Activated T-cell treated with anti-CD3 and anti-CD28 coated beads, Interleukin-2, amount 50 U/mL, for 72 hours (primary cell): ENCODE measurements at places on chromosomes 7 and 10. TPM values are rescaled to one million over a fixed set of nuclear protein-coding genes. Genes with fewer than 3 reads are reported as not detected.

GIMAP8 gene
- total RNA-seq, result 13.1 TPM

CALML3 gene
- total RNA-seq, result not detected

FZD8 gene
- total RNA-seq, result 0.50 TPM

CTAGE6 gene
- total RNA-seq, result 0.79 TPM

AKR1D1 gene
- total RNA-seq, result not detected

EPO gene
- total RNA-seq, result not detected

DNA sequence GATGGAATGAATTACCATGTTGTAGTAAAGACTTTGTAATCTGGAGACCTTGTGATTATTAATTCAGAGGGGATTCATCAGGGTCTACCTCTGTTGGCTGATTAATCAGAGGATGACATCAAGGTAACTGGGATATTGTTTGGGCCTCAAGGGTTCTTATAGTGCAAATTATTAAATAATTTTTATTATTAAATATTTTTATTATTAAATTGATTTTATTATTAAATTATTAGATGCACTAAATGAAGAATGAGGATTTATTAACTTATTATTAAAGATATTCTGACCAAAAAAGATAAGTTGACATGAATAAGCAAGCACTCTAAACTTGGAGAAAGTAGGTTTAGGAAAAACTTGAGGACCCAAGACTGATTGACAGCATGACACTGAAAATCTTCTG is 661.7 kb downstream of the NRG3 start:
- no peak overlapping the region for H3K4me3 ChIP-seq
- H3K27ac ChIP-seq, result no peak overlapping the region
- DNase-seq, result no peak
- no peaks in the 10 kb centered on the region for H3K36me3 ChIP-seq
- no peaks in the 10 kb centered on the region for H3K4me1 ChIP-seq

GRCh38 chr10:70477661-70478162 is 855 bp upstream of the PALD1 start:
- peaks cover 32% of the 10 kb centered on the region for H3K27me3 ChIP-seq
- DNase-seq, result peak; percentile 76
- H3K36me3 ChIP-seq, result no peaks in the 10 kb centered on the region
- H3K4me1 ChIP-seq, result peaks cover 52% of the 10 kb centered on the region

- peaks cover 16% of the 10 kb centered on the region for H3K27me3 ChIP-seq
- no peak for DNase-seq
- H3K36me3 ChIP-seq, result no peaks in the 10 kb centered on the region
- no peak overlapping the region for H3K27ac ChIP-seq
- peaks cover 18% of the 10 kb centered on the region for H3K4me1 ChIP-seq
These were observed 117.4 kb downstream of the VIPR2 start for GRCh38 chr7:159027056-159027788.

DNA sequence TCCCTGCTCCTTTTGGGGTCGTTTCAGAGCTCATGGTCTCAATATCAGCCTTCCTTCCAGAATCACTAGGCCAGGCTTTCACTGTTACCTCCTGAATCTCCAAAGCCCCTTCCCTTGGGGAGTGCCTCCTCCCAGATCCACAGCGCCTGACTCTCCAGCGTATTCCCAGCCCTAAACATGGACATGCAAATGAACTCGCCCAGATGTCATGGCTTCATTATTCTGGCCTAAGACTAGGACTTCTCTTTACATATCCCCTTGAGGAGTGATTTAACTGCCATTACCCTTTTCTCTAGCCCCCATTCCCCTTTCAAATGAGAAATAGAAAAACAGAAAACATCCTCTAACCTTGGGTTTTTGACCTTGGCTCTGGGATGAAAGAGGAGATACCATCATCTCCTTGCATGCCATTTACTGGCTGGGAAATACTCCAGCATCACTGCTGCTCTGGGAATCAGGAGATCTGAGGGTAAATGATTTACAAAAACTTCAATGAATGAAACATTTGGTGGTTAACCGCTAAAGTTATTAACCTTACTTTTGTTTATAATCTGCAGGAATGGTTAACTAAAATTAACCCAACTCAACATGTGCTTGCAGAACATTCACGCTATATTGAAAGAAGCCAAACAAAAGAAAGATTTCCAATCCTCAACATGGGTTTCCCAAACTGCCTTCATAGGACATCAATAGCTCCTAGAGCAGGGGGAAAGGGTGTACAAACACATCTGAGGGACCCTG is 37.0 kb downstream of the FAM171A1 start:
- no peak for DNase-seq
- no peaks in the 10 kb centered on the region for H3K27me3 ChIP-seq
- H3K36me3 ChIP-seq, result no peaks in the 10 kb centered on the region
- H3K4me1 ChIP-seq, result no peaks in the 10 kb centered on the region

DNA sequence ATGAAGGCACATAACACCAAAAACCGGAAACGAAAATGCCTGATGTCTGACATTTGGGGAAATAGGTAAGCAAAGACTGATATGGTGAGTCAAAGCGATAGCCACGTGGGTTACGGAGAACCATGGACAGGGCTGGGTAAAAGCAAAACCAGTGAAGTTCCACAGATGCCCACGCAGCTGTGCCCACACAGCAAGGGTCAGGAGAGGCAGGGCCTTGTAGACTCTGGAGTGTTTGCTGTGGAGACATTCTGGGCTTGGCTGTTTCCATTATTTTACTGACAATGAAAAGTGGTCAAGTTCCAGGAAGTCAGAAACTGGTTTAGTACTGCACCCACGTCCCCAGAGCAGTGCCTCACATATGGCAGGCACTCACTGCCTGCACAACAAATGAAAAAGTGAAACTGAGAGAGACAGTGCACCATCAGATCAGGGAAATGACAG is 148.7 kb downstream of the ZMYND11 start:
- peaks cover 16% of the 10 kb centered on the region for H3K4me1 ChIP-seq
- H3K27me3 ChIP-seq, result no peaks in the 10 kb centered on the region
- H3K27ac ChIP-seq, result peak overlapping the region; percentile 30
- H3K36me3 ChIP-seq, result peaks cover 4% of the 10 kb centered on the region
- peak; percentile 67 for DNase-seq

DNA sequence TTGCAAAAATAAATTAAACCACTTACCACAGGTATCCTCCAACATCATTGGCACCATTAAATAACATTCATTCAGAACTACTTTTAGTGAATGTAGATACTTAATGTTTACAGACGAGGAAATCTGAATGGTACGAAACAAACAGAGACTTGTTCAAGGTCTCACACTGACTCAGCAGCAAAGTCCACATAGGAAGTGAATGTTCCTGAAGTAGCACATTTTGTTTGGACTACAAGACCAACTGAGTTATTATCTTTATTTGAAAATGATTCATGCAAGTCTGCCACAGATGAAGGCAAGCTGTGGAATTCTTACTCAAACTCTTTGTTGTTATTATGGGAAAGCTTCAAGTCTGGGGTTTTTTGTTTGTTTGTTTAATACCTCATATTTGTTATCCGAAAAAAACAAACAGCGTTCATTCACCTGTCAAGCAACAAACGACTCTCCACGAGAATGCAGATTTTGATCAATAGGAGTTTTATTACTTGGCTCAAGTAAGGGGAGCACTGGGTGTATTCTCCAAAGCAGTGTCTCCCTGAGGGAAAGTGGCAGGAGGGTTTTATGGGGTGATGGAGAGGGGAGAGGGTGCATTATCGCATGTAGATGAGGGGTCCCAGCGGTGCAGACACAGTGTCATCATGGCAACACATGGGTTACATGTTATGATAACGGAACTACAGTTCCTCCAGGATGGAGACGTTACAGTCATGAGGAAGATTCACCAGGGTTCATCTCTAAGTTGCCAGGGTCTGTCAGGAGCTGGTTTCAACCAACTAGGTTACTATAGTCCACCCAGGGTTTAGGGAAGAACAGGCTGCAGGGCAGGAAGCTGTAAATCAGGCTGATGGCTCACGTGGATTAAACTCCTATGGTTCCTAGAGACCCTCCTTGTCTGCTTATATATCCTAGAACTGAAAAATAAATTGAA is 147.7 kb upstream of the AKR1E2 start:
- peaks cover 4% of the 10 kb centered on the region for H3K4me1 ChIP-seq
- no peak for DNase-seq
- no peak overlapping the region for H3K4me3 ChIP-seq

DNA sequence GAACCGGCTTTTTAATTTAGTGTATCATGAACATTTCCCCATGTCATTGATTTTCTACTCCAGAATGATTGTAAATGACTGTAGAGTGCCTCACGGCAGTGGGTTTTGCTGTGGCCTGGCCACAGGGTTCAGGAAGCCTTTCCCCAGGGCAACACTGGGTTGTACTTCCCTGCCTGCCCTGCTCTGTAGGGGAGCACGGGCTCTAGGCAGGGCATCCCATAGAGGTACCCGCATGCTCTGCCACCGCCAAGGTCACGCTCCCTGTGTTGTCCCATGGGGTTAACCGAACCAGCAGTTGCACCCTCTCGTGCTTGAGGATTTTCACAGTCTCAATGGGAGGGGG is 63.8 kb downstream of the BPGM start:
- H3K4me3 ChIP-seq, result peak overlapping the region; percentile 86
- peak; percentile 21 for DNase-seq
- H3K36me3 ChIP-seq, result no peaks in the 10 kb centered on the region
- no peaks in the 10 kb centered on the region for H3K27me3 ChIP-seq

DNA sequence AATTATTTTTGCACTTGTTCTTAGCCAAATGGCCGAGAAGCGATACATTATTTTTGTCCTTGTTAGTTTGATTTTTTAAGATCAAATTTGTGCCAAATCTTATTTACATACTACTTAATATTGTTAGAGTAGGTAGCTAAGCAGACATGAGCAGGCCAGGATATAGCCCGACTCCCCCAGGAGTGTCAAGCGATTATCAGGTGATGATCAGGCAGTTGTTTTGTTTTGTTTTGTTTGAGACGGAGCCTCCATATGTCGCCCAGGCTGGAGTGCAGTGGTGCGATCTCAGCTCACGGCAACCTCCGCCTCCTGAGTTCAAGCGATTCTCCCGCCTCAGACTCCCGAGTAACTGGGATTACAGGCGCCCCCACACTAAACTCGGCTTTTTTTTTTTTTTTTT is 71.1 kb downstream of the LYZL2 start:
- H3K36me3 ChIP-seq, result no peaks in the 10 kb centered on the region
- H3K4me1 ChIP-seq, result peaks cover 10% of the 10 kb centered on the region
- no peak for DNase-seq
- no peak overlapping the region for H3K27ac ChIP-seq
- H3K4me3 ChIP-seq, result no peak overlapping the region

DNA sequence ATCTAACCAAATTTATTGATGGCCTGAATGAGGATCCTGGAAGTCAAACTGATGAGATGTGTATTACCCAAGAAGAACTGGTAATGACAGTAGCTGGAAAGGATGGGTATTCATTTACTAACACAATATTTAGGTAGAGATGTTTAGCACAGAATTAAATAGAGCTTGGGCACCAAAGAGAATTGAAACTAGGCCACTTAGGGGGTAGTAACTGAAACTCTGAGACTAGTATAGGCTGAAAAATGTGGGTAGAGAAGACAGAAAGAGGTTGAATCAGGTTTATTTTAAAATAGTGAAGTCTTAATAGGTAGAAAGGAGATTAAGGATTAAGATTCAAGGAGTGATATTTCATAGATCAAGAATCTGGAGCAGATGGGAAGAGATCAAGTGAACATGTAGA is 155.8 kb downstream of the MLLT10 start:
- no peak for DNase-seq
- H3K4me1 ChIP-seq, result peaks cover 23% of the 10 kb centered on the region
- peaks cover 3% of the 10 kb centered on the region for H3K36me3 ChIP-seq
- H3K27ac ChIP-seq, result peak overlapping the region; percentile 1
- no peak overlapping the region for H3K4me3 ChIP-seq

DNA sequence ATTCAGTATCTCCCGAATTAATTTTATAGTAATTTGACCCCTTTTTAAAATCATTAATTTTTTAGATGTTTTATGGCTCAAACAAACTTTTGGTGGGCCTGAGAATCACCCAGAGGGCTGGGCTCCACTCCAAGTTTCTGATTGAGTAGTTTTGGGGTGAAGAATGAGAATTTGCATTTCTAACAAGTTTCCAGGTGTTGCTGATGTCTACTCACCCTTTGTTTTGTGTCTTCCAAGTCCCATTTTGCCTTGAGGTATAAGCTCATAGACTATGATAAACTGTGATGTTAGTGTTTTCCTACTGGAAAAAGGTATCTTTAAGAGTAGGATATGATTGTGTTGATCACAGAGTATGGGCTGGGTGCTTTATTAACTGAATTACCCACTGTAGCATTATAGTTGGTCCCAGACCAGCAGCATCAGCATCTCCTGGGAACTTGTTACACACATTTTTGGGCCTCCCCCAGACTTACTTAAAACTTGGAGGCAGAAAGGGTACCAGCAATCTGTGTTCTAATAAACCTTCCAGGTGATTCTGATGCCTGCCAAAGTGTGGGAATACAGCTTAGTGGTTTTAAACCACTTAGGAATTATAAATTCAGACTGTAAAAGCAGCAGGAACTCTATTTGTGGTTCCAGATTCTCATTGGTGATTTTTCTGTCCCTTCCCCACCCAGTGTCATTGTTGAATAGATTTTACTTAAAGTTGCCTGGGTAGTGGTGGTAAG is 19.1 kb downstream of the ZNRF2 start:
- no peaks in the 10 kb centered on the region for H3K27me3 ChIP-seq
- peaks cover 51% of the 10 kb centered on the region for H3K4me1 ChIP-seq
- no peaks in the 10 kb centered on the region for H3K36me3 ChIP-seq
- H3K27ac ChIP-seq, result no peak overlapping the region

DNA sequence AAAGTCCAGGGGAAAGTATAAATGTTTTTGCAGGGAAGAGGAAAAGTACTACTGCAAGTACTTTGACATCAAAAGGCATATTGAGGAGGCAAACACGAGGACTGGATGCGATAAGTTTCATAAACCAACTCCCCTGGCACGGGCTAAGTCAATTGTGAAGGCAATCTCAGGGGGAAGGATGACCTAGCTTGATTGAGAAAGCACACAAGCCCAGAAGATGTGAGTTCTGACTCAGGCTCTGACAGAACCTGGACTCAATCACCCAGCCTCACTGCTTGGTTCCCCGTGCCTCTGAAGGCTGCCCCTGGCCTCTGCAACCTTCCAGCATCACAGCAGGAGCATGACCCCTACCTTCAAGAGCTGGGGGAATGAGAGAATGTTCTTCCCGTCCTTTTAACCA is 93.2 kb upstream of the ZNF438 start:
- DNase-seq, result peak; percentile 23
- peaks cover 49% of the 10 kb centered on the region for H3K4me1 ChIP-seq
- no peak overlapping the region for H3K27ac ChIP-seq
- no peaks in the 10 kb centered on the region for H3K36me3 ChIP-seq
- H3K27me3 ChIP-seq, result no peaks in the 10 kb centered on the region

- no peak overlapping the region for H3K27ac ChIP-seq
- H3K4me1 ChIP-seq, result no peaks in the 10 kb centered on the region
- no peaks in the 10 kb centered on the region for H3K36me3 ChIP-seq
- no peak for DNase-seq
- no peaks in the 10 kb centered on the region for H3K27me3 ChIP-seq
These were observed 48.3 kb downstream of the OAT start for GRCh38 chr10:124370426-124370825.

GRCh38 chr10:10629512-10629911 is 388.2 kb upstream of the CELF2 start:
- no peak overlapping the region for H3K27ac ChIP-seq
- no peak for DNase-seq

GRCh38 chr10:74150204-74150989 is at the start of gene AP3M1:
Gene AP3M1, minus strand, starts transcription at chr10:74150828. Its CDS starts 12,449 bp downstream, at chr10:74138379.
- peaks cover 4% of the 10 kb centered on the region for H3K36me3 ChIP-seq
- peak; percentile 81 for DNase-seq
- no peak within 1 kb of the TSS for H3K27ac ChIP-seq
- peaks cover 52% of the 10 kb centered on the region for H3K4me1 ChIP-seq
- no peaks in the 10 kb centered on the region for H3K27me3 ChIP-seq
- H3K4me3 ChIP-seq, result no peak within 1 kb of the TSS

- no peak overlapping the region for H3K4me3 ChIP-seq
- DNase-seq, result no peak
- H3K36me3 ChIP-seq, result no peaks in the 10 kb centered on the region
- no peaks in the 10 kb centered on the region for H3K4me1 ChIP-seq
These were observed 226.9 kb upstream of the CSTF2T start for GRCh38 chr10:51926337-51926736.

- H3K27me3 ChIP-seq, result peaks cover 33% of the 10 kb centered on the region
- H3K4me1 ChIP-seq, result no peaks in the 10 kb centered on the region
These were observed 30.3 kb upstream of the LSM8 start for GRCh38 chr7:118153551-118154177.
